ENCODE measurements at places on chromosomes 12 and 14.

DNA sequence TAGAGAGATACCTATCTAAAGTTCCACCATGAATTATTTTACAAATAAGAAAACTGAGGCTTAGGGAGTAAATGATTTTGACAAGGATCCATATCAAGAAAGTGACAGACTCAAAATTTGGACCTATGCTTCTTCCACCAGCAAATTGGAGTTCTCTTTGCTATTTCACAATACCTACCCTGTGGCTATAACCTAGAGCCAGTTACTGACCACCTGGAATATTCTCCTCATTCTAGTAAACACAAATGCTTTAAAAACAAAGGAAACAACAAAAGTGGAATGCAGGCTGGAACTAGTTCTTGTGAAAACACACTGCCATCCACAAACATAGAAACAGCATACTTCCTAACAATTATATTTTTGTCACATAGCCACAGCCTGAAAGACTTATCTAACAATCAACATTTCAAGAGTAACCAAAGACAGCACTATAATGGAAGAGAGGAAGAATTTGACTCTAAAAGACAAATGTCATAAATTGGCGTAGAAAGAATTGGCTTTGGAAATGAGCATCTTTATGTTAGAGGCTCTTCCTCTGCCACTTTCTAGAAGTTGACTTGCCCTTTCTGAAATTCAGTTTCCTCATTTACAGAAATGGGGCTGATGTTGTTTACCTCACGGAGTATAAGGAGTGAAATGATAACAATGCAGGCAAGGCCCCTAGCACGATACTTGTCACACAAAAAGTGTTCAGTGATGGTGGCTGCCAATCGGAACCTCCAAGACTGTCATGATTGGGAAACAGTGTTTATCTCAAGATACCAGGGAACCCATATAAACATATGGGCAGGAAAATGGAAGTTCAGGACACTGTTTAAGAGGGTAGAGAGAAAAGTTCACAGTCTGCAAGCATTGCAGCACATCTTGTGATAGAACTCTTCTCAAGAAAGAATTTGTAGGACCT, 138.6 kb upstream of the LGR5 start:
- DNase-seq: no peak

DNA sequence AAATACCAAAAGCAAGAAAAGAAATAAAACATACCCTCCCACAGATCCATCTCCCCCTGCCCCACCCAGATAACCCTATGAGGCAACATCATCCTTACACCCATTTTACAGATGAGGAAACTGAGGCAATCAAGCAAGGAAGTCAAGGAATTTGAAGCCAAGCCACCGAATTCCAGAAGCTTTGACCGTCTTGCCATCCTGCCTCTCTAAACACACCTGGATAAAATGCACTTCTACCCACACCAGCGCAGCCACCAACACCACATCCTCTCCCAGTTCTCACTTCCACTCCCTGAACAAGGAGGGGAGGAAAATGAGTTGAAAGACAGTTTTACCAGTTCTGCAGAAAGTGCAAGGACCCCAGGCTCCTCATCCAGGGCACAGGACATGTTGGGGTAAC, 13.6 kb downstream of the CMKLR1 start:
- DNase-seq: no peak

- DNase-seq: no peak
These were observed 183.8 kb downstream of the PAX9 start for GRCh38 chr14:36845356-36846012.

GRCh38 chr14:44453433-44454171, 53.5 kb downstream of the FSCB start:
- no peak for DNase-seq

DNA sequence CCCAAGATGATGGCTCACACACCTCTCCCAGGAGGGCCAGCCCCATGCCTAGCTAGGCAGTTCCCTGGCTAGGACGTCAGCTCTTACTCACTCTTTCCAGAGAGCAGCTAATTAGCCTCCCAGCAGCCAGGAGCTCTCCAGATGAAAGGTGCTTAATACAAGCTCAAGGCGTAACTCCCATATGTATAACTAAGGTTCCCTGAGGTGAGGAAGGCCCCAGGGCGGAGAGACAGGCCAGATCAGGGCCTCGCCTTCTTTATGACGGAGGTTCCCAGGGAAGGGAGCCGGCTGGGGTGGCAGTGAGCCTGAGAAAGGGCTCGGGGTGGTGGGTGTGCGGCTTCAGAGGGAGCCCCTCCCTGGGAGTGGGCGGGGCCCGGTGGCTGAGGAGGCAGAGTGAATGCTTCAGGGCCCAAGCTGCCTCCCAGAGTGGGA, 26.4 kb upstream of the ZFP36L1 start:
- no peak for DNase-seq

- peak; percentile 48 for DNase-seq
These were observed 78.7 kb downstream of the LRRC74A start for GRCh38 chr14:76904740-76905569.

DNA sequence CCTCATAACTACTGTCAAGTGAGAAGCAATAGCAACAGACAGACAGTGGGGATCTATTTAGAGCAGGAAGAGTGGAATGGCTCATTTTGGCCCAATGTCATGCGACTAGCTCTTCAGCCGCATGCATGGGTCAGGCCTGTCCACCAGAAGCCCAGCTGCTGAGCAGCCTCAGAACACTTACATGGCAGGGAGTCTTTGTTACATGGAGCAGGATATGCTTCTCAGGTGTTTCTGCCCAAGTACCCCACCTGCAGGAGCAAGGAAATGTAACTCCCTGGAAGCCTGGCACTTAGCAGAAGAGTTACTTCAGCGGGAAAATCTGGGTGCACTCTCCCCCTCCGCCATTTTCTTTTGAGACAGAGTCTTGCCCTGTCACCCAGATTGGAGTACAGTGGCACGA, 73.5 kb upstream of the ARHGAP5 start:
- DNase-seq: no peak

- DNase-seq: no peak
These were observed 416.2 kb upstream of the CCDC196 start for GRCh38 chr14:66069830-66070541.

DNA sequence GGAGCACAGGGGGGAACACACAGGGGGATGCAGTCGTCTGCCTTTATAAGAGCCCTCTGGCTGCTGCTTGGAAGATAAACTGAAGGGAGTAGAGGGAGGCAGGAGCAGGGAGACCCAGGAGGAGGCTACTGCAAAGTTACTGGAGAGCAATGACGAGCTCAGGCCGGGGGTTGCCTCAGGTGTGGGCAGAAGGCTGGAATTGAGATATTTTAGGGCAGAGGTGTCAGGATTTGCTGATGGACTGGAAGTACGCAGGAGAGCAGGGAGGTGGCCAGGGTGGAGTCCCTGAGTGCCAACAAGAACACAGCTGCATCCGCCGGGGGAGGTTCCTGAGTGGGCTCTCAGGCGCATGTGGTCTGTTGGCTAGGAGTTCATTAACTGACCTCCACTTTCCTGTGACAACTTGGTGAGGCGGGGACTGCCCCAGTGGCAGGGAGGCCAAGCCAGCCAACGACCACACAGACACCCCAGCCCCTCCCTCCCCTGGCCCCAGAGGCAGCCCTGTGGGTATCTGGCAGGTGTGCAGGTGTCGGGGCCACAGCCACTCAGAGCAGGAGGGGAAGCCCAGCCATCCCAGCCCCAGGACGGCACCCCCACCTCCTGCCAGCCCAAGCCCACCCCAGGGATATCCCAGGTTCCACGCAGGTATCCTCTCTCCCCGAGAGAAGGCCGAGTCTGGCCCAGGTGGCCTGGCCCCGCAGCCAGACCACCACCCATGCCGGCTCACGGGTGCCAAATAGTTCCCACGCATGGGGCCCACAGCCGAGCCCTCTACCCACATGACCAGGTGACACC, 85.4 kb downstream of the NCOR2 start:
- DNase-seq: no peak

GRCh38 chr14:64447876-64448670, 17.2 kb upstream of the AKAP5 start:
- DNase-seq: no peak

All from stimulated activated CD8-positive, alpha-beta memory T cell treated with anti-CD3 and anti-CD28 coated beads, Interleukin-2, amount 100 ng/mL, for 48 hours (primary cell).